ENCODE measurements at places on chromosomes 2 and 18. TPM values are rescaled to one million over a fixed set of nuclear protein-coding genes. Genes with fewer than 3 reads are reported as not detected.

The DSG2 gene
- 0.01 TPM for polyA plus RNA-seq

- no peak for DNase-seq
These were observed 95.4 kb upstream of the BCL2L11 start for GRCh38 chr2:111025288-111025687.

The ACOXL gene
- not detected for polyA plus RNA-seq

- no peak for DNase-seq
These were observed 44.9 kb upstream of the ID2 start for GRCh38 chr2:8636721-8637636.

The NPHP1 gene
- polyA plus RNA-seq = 4.6 TPM

The DLX2 gene
- polyA plus RNA-seq = 0.16 TPM

- DNase-seq = no peak
These were observed 183.5 kb downstream of the CBLN2 start for GRCh38 chr18:72360634-72361033.

The TTC32 gene
- polyA plus RNA-seq = 3.9 TPM

DNA sequence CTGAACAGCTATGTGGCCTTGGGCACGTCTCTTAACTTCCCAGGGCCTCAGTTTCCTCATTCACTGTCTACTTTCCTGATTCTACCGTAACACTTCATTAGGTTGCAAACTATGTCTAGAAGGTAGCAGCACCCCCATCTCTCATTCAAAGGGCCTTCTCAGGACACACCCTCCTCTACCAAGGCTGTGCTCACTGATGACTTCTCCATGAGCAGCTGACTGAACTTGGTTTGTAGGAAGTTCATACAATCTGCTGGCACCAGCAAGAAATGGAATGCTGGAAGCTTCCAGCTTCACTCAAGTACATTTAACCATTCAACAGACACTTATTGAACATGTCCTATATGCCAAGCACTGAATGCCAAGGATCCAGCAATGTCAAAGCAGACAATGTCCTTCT, 250.8 kb upstream of the CTAGE1 start:
- DNase-seq = no peak

The DNPEP gene
- polyA plus RNA-seq = 69.2 TPM

DNA sequence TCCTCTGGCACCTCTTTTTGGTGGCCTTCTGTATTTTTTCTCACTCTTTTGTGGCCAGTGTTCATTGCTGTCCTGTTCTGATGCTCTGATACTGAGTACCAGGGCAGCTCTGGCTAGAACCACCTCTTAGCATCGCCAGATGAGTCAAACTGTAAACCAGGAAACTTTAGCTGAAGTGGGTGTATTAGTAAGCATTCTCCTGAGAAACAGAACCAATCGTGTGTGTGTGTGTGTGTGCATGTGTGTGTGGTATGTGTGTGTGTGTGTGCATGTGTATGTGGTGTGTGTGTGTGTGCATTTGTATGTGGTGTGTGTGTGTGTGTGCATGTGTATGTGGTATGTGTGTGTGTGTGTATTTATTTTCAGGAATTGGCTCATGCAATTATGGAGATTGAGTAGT, 166.3 kb upstream of the SKOR2 start:
- no peak for DNase-seq

DNA sequence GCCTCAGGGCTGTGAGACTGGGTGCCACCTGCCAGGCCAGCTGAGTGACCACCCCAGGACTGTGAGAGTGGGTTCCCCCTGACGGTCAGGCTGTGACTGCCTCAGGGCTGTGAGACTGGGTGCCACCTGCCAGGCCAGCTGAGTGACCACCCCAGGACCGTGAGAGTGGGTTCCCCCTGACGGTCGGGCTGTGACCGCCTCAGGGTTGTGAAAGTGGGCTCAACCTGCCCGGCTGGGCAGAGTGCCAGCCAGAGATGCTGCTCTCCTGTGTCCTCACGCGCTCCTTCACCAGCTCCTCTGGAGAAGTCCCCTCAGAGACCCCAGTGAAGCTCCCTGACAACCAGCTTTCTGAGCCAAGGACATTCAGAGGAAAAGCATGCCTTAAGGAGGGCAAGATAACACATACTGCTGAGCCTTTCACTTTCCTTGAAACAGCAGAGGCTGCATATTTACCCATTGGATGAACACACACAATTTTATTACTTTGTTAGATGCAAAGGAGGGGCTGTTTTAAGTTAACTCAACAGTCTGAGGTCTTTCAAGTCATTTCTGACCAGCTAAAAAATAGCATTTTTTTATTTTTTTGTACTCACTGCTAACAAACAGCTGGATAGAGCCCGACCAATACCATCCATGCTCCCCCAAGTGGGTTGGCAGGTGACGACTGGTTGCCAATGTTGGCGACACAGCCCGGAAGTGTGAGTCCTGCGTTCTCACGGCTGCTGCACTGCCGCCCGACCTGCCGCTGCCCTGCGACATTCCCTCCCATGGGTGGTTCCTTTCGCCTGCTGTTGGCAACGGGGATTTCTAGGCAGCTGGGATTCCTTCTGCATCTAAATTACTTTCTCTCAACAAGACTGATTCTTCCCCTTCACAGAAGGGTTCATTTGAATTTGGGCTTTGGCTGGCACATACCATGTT, 70.7 kb downstream of the NDUFA10 start:
- DNase-seq = no peak

GRCh38 chr2:139007130-139007529, 226.9 kb upstream of the NXPH2 start:
- no peak for DNase-seq

- no peak for DNase-seq
These were observed 65.1 kb upstream of the TGIF1 start for GRCh38 chr18:3384664-3385563.

- DNase-seq = peak; percentile 47
These were observed 24.3 kb upstream of the IKZF2 start for GRCh38 chr2:213175673-213176247.

The PMAIP1 gene
- polyA plus RNA-seq = 6.8 TPM

All from BJ (cell line).